Pericardium fibroblast (primary cell): ENCODE measurements at places on chromosomes 11 and 22. TPM values are rescaled to one million over a fixed set of nuclear protein-coding genes. Genes with fewer than 3 reads are reported as not detected.

The MAPK8IP1 gene
- 8.6 and 10.0 TPM in 2 replicates for total RNA-seq

The VPS11 gene
- 14.4 and 18.2 TPM in 2 replicates for total RNA-seq

The SEC14L6 gene
- total RNA-seq: under 0.01 TPM in 1 of 2 replicates, not detected in the other

The LBHD1 gene
- 2.6 and 4.5 TPM in 2 replicates for total RNA-seq

The FDXACB1 gene
- 0.85 and 1.6 TPM in 2 replicates for total RNA-seq

The FAT3 gene
- 0.23 and 0.68 TPM in 2 replicates for total RNA-seq

The CRYBA4 gene
- not detected in 2 replicates for total RNA-seq

The ACTN3 gene
- total RNA-seq: under 0.01 and 0.26 TPM in 2 replicates

The PPP2R1B gene
- total RNA-seq: 9.7 and 10.2 TPM in 2 replicates

The C11orf16 gene
- not detected in 2 replicates for total RNA-seq

The CDC42BPG gene
- 0.26 TPM in 1 of 2 replicates, not detected in the other for total RNA-seq

The SSTR3 gene
- under 0.01 TPM in 1 of 2 replicates, not detected in the other for total RNA-seq
